Fibroblast of skin of right biceps (primary cell): ENCODE measurements at places on chromosomes 3 and 15.

DNA sequence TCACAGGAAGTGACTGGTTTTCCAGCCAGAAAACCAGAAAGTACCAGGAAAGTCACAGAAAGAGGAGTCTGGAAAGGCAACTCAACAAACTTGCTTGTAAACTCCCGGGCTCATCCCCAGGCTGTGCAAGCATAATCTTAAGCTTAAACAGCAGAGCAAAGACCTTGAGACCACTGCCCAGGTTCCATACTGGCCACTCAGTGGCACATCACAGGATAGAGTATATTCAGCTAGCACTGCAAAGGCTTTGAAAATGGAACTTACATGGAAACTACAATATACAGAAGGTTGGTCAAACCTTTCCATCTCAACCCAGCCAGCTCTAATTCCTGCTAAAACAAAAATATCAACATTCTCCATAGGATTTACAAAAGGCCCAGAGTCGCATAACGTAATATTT, 20.1 kb downstream of the DMXL2 start:
- no peak for DNase-seq

DNA sequence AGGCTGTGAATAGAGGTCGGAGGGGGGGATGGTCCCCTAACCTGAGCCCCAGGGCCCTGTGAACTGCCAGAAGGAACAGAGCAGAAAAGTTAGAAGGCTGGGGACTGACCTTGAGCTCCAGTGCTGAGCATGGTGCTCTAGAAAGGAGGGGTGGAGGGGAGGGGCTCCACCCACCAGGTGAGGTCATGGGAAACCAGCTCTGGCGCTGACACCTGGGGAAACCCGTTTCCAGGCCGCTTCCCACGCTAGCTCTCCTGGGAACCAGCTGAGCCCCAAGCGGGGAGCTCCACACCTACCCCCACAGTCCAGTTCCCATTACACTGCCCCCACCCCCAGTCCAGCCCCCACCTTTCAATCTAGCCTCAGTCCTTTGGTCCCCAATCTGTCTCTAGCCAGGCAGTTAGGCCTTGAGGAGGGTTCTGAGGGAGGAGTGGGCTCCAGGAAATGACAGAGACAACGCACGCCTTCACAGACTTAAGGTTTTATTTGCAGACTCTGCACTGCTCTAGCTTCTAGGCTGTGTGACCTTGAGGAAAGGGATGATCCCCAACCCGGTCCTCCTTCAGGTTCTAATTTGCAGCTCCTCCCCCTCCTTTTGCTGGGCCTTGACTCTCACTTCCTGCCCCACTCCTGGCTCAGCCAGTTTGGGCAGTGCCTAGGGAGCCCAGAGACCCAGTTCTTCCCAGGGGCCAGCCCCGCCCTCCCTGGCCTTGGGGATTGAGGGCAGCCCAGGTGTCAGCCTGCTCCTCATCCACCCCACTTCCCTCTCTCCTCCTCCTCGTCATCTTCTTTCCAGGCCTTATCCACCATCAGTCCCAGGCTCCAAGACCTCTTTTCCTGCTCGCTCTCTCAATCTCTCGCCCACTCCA, 2.1 kb downstream of the RHOV start:
- no peak for DNase-seq

- DNase-seq, result no peak
Observed at GRCh38 chr15:29182590-29182989, 87.0 kb downstream of the NSMCE3 start.

DNA sequence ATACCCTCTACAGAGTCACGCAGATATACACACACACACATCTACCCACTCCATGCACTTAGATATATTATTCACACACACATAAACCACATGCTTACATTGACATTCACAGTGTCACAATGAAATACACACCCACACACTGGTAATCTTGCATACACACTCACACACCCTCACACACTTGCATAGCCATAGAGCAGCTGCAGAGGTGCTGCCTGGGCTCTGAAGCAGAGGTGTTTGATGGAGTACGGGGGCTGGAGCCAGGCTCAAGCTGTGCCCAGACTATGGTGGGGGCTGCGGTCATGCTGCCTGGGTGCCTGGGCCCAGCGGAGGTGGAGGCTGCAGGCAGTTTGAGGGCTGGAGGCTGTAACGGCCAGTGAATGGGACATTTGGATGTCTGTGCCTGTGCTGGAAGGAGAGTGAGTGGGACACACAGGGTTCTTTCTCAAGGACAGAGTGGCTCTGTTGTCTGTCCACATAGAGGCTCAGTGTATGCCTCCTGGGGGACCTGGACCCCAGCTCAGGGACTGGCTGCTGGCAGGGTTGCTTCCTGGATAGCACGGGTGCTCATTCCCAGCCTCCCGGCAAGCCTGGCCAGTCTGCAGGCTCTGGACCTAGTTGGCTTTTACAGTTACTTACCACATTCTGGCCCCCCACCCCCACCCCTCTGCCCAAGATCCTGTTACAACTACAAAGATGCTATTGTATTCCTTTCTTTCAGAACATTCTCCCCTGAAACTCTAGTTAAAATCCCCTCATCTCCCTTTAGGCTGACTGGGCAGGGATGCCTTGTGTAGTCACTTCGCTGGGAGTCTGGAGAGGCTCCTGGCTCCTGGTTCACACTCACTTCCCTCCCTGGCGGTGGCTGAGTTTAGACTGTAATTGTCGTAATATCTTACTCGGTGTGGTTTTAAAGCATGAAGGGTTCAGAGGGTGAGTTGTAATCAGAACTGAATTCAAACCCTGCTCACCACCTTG, 12.5 kb downstream of the GASK1A start:
- no peak for DNase-seq

DNA sequence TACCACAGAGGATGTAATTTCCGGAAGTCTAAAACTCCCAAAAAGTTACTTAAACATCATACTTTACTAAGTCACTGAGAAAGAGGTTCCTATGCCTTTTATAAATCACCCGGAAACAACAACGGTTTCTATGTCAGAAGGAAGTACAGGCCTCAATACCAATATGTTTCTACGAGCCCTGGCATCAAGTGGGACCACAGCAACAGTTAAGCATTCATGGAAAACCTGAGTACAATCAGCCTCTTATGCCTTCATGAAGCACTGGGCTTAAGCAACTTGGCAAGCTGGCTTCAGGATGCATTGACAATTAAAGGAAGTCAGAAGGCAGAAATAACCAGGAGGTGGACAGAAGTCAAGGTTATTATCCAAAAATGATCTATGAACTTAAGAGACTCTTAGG, 19.1 kb upstream of the B3GNT5 start:
- DNase-seq, result no peak

DNA sequence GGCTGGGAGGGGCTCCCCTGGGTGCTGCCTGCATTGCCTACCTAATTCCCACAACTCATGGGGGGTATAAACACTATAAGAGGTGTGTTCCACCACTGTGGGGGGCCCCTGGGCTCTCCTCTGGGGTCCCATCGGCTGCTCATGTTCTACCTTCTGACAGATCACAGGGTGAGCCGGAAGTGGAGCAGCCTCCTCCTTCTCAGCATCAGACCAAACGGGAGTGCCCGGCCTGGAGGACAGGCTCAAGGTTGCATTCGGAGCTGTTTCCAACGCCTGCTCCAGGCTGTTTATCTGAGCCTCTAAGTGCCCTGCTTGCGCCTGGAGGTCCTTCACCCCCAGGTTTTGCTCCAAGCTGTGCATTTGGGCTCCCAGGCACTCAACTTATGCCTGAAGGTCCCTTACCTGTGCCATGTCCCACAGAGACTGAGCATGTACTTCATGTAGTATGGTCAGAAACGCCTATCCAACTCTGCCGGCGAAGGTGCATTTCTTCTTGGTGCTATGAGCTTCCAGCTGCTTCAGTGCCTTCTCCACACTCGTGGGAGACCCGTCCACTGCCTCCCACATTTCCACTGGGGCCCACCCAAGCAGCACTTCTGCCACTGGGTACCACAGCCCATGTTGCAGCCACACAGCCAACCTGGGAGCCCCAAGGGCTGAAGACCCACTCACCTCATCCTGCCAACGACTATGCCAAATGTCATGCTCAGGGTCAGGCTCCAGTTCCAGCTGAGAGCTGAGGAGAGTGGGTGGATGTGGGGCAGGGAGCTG, 232.1 kb downstream of the IGSF11 start:
- no peak for DNase-seq
